AG08396 (cell line): ENCODE measurements at places on chromosomes 1 and 21.

GRCh38 chr1:171800342-171800741 lies 18.9 kb downstream of the METTL13 start:
- no peak for DNase-seq

GRCh38 chr1:113860891-113861290 lies 10.6 kb downstream of the PTPN22 start:
- DNase-seq = peak; percentile 25

DNA sequence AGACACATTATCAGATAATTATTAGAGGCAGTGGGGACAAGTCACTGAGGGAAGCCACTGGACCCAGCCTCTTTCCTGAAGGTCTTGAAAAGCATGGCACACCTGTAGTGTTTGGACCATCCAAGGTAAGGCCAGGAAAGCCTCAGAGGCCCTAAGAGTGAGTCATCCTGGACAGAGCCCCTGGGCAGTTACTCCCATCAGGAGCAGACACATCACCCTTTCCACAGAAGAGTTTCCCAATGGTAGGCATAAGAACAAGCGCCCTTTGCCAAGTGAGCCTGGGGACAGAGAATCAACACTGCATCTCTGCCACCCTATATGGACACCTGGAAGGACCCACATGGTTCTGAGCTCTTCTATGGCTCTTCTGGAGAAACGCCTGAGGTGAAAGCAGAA lies 136.0 kb downstream of the PLXNA2 start:
- no peak for DNase-seq

- DNase-seq = no peak
Observed at GRCh38 chr1:246267896-246268295, 239.2 kb downstream of the SMYD3 start.

GRCh38 chr1:175072099-175072951 lies 4.7 kb downstream of the TNN start:
- peak; percentile 69 for DNase-seq

- DNase-seq = no peak
Observed at GRCh38 chr1:184513421-184513820, 126.6 kb downstream of the C1orf21 start.

DNA sequence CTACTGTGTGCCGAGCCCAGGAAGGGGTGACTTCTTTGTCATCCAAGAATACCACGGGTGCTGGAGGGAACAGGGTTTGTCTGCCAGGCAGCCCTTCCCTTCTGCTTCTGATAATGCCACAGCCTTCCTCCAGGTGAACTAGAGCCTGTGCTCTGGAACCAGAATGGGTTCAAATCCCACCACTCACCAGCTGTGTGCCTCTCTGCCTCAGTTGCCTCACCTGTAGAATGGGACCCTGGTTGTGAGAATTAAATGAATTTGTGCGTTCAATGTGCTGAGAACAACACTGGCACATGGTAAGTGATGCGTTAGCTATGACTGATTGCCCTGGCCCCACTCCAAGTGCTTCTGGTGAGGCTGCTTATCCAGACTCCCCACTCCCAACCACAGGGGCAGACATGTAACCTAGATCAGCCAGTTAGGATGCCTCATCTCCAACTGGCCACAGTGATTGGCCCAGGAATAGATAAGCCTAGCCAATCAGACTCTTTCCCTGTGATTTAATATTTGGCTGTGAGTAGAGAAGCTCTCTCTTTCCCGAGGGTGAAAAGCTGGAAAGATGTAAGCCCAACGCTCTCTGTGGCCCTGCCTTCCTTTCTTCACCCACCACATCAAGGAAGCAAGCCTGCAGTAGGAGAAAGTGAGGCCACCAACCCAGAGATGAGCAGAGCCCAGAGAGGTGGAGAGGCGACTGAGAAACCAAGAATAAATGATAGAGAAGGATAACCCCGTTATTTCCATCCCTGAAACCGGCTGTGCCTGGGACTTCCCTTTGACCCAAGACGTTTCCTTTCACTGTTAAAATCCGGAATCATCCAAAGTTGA lies 20.8 kb upstream of the LAPTM5 start:
- peak; percentile 68 for DNase-seq

- no peak for DNase-seq
Observed at GRCh38 chr1:57770772-57771171, 346.9 kb upstream of the DAB1 start.

DNA sequence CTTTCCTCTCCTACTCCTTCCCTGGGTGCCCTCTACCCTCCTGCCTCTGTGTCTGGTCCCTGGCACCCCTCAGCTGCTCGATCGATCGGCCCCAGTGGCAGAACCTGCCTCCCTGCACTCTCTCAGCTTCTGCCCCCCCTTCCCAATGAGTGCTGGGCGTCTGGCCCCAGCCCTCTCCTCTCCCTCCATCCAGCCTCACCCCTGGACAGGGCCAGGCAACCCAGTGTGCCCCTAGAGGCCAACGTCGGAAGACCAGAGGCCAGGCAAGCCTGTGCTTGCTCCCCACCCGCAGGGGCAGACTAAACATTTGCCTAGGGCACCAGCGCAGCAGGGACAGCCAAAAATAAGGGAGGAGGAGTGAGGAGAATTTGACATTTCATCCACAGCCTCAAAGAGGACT lies 43.5 kb downstream of the LGR6 start:
- DNase-seq = peak; percentile 65

GRCh38 chr1:72241397-72241796 lies 40.9 kb downstream of the NEGR1 start:
- no peak for DNase-seq

- peak; percentile 27 for DNase-seq
Observed at GRCh38 chr1:90725657-90726424, 8.7 kb upstream of the BARHL2 start.

DNA sequence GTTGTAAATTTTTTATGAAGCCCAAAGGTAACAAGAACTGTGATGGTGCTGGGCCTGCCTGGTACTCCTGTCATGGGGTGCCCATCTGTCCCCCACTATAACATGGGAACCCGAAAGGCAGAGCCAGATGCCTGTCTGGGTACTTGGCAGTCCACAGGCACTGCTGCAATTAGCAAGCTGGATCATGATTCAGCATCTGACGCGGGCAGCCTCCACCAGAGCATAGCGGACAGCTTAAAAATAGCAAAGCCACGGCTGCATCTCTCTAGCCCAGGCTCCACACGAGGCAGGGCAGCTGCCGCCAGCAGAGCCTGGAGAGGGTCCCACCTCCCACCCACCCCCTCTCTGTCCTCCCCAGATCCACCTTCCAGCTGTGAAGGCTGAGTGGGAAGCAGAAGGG lies 22.9 kb downstream of the SUSD4 start:
- peak; percentile 42 for DNase-seq
